NCI-H446 (cell line): ENCODE measurements at places on chromosomes 12 and 14.

DNA sequence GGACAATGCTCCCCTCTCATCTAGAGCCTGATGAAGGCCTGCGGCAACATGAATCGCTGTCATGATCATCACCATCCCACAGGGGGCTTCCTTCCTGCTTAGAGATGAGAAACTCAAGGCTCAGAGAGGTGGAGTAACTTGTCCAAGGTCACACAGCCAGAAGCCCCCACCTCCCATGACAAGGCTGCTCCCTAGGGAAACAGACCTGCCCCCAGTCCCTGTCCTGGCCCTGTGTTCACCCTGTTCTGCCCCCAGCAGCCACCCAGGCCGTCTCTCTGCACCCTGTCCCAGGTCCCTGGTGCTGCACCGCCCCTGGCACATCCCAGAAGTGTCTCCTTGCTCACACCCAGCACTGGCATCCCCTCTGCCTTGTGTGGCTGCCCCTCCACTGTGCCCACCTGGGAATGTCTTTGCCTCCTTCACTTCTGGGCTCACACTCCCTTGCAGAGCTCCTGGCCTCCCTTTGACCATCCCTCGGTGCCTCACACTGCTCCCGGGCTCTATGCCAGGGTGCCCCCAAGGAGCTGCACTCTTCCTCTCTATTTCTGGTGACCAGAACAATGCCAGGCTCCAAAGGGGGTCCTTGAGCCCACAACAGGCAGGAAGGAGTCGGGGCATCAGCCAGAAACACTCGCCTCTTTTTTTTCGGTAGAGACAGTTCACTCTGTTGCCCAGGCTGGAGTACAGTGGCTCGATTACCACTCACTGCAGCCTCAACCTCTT lies 70.5 kb downstream of the BCL11B start:
- DNase-seq: no peak

GRCh38 chr12:52673217-52673616 lies 7.0 kb downstream of the KRT1 start:
- DNase-seq: no peak

GRCh38 chr12:29398495-29398894 lies 17.5 kb upstream of the ERGIC2 start:
- DNase-seq: no peak

DNA sequence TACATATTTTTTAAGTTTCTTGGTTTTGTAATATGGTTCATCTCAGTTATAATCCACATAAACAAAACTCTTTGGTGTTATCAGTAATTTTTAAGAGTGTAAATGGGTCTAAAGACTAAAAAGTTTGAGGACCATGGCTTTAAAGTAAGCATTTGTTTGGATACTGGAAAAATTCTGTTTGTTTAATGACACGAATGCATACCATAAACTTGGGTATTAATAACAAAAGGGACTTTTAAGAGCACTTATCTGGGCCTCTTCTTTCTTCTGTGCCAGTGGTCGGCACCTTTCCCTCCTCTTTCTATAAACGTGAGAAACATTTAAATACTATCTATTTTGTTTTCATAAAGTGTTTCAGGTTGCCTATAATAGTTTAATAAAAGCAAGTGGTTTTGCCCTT lies 47.4 kb downstream of the SAMD4A start:
- DNase-seq: no peak

- DNase-seq: no peak
Measured at GRCh38 chr14:102868956-102869547, 53.4 kb upstream of the AMN start.

GRCh38 chr14:91516663-91517388 lies 6.7 kb upstream of the PPP4R3A start:
- DNase-seq: no peak

GRCh38 chr12:15777355-15778012 lies 11.7 kb downstream of the EPS8 start:
- DNase-seq: no peak

DNA sequence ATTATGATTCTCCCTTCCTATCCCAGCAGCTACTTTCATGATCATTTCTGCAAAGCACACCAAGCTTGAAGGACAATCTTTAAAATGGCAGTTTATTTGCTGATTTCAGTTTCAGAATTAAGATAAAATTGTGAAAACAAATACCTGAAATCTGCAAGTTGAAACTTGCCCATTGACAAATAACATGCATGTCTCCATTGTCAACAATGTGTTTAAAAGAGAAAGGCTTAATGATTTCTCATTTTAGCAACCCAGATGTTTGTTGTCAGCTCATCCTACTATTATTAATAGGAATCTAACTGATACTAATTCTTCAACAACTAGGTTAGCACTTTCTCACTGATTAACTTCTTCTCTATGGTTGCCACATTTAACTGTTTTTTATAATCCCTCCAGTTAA lies 474.6 kb downstream of the PRKD1 start:
- peak; percentile 37 for DNase-seq

DNA sequence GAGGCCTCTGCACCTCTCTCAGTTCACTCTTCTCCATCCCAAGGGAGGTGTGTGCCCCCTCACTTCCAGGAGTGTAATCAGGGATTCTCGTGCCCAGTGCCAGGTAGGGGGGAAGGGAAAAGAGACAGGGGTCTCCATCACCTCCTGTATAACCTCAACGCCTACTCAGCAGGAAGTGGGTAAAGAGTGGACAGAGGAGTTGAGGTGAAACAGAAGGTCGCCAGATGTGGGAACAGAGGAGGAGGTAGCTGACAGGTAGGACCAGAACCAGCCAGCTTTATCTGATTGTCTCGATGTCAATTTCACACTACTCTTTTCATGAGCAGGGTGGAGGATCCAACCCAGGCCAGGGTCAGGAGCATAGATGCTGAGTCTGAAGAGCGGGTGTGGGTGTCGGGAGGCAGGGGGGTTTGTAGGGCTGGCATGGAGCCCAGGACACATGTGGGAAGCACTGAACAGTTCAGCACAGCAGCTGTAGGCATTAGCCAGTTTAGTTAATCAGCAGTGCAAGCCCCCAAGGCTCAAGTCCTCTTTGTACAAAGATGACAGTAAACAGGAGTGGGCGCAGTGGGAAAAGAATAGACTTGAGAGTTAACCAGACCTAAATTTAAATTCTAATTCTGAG lies 213.5 kb downstream of the PELI2 start:
- DNase-seq: no peak
